ENCODE measurements at places on chromosomes 16 and 17.
A peak's percentile ranks its signal among the peaks of the same experiment; 100 is the strongest.

DNA sequence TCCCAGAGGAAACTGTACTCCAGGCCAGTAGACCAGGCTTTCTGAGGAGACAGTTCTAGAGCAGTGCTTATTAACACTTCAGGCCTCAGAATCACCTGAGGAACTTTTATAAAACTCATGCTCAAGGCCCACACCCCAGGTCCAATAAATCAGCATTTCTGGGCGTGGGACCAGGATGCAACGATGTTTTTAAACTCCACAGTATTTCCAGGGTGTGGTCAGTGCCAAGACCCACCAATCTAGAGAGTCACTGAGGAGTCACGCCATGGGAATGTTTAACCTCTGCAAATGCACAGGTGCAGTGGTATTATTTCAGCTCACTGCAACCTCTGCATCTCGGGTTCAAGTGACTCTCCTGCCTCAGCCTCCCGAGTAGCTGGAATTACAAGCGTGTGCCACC lies 3.9 kb upstream of the TRPV1 start:
- no peak for DNase-seq

GRCh38 chr16:57567691-57568090 lies 25.2 kb downstream of the ADGRG5 start:
- DNase-seq, result no peak

DNA sequence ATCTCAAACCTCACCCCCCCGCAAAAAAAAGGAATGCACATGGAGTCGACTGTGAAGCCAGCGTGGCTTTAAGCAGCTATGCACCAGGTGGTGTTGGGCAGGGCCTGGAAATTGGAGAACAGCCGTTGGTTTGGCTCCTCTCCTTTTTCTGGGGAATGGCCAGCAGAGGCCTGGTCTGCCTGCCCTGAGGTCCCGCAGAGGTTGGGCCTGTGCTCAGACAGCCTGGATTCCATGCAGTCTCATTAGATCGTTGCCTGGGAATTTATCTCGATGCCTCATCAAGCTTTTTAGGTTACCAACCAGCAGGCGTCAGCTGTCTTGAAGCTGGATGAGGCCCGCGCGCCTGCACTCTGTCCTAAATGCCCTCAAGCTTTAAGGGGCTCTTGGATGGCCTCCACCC lies 9.8 kb downstream of the SLC12A3 start:
- DNase-seq, result no peak

DNA sequence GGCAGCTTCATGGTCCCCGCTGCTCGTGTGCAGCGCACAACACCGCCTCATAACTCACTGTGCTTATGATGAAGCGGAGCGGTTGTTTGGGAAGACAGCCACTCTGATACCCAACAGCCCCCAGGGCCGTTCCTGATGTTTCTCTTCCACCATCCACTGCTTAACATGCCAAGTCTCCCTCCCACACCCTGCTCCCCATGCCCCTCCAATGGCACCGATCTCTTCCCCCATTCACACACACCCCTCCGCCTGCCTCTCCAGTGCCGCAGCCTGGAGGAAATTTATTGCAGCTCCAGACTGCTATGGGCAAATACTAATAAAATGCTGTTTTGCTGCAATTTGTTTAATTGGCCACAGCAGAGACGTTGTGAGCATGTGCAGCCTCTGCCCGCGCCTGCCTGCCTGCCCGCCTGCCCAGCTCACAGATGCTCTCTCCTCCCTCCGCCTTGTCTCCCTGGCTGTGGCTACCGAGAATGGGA lies 80.3 kb upstream of the LHX1 start:
- no peak for DNase-seq

DNA sequence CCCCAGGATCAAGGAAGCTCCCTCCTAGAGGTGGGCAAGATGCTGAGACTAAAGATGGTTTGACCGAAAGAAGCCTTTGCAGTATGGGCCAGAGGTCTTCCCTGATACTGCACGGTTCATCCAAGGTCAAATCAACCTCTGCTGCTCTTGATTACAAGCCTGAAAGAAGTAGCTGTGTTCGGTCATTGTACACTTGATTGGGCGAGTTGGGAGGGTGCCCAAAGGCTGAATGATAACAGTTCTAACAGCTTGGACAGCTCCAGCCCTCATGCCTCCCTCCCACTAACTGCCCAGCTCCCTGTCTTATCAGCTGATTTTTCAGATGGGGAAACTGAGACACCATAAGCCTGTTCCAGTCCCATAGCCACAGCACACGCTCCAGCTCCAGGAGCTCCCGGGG lies 42.8 kb downstream of the ABCC12 start:
- no peak for DNase-seq

DNA sequence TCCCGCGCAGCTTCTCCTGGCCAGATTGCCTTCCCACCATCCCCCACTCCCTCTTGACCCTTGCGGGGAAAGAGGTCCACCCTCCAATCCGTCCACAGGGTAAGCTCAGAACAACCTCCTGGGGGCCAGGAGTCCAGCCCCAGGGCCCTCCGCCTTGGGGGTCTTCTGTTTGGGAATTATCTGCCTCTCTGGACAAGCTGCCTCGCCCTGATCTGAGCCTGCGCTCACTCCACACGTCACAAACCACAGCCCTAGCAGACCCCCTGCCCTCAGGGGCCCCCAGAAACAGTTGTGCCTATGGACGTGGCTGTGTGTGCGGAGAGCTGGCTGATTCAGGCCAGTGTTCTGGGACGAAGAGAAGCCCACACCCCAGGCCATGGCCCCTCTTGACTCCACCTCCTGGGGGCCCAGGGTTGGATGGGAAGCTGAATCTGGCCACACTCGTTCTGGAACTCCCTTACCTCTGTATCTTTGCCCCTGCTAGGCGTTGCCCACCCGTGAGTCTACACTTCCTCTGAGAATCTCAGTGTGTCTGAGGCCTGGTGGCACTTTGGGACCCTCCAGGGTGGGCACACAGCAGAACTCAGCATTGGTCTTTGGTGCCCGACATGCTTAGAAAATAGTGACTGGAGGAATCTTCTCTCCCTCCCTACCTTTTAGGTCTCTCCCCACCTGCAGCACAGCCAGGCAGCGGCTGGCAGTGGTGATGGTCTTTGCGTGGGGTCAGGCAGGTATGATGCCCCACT lies 119.9 kb upstream of the SMURF2 start:
- DNase-seq, result no peak

DNA sequence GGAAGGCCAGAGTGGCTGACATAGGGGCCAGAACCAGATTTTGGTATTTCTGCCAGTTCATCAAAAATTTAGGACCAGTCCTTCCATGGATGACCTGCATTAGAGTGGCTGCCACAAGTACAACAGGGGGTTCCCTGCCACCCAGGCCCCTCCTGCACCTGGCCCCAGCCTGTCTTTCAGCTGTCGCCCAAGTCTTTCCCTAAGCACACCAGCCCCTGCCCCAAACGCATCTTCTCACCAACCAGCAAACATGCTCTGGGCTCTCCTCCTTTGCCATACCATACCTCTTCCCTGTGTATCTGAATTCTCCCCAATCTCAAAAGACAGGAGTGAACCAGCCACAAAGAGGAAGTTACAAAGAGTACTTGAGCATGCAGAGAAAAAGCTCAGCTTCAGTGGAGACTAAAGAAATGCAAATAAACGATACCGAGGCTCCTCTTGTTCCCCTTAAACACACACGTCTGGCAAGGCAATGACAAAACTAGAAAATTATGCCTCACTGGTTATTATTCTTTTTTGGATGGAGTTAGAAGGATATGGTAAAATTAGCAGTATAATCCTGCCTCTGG lies 130.6 kb downstream of the DYNLRB2 start:
- no peak for DNase-seq

GRCh38 chr16:19008245-19009169 lies 24.8 kb downstream of the TMC7 start:
- no peak for DNase-seq

DNA sequence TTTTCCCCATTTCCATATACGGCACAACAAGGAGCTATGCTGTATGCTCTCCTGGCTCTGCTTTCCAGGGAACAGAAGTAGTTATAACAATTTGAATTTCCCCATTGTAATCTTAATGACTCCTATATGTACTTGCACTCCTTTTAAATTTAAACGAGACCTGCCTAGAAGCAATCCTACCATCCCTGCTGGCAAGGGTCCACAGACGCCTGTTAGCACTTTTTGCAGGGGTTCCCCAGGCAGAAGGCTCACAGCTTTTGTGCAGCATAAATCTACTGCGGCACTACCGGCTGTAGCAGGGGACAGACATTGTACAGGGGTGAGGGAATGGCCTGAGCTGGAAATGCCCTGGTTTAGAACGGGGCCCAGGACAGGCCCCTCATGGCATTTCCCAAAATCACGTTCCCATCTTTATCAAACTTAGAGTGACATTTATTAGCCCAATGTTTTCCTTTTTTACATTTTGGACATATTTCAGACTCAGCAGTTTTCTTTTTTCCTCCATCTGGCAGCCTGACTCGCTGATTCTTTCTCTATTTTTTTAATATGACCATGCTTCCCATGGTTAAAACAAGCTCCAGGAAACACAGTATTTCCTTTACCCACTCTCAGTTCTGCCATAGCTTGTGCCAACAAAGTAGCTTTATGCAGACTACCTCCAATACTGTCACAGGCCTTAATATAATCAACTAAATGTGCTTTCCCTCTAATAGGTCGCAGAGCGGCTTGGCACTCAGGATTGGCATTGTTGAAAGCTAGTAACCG lies 35.4 kb upstream of the USP22 start:
- no peak for DNase-seq

GRCh38 chr16:48409839-48410632 lies 24.8 kb upstream of the SIAH1 start:
- DNase-seq, result no peak

DNA sequence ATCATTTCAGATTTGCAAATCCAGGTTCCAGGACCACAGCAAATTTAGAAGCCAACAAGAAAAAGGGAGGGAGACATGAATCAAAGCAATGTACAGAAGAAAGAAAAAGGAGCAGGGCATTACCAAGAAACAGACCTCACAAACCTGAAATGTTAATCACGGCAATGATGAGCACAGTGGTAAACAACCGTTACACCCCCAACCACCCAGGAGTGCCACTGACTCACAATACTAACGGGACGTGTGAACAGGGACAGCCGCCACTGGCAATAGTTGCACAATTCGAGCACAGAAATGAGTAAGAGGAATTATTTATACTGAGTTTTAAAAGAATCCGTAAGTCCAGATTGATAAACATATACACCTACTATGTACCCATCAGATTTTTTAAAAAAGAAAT lies 13.8 kb downstream of the USP22 start:
- no peak for DNase-seq

DNA sequence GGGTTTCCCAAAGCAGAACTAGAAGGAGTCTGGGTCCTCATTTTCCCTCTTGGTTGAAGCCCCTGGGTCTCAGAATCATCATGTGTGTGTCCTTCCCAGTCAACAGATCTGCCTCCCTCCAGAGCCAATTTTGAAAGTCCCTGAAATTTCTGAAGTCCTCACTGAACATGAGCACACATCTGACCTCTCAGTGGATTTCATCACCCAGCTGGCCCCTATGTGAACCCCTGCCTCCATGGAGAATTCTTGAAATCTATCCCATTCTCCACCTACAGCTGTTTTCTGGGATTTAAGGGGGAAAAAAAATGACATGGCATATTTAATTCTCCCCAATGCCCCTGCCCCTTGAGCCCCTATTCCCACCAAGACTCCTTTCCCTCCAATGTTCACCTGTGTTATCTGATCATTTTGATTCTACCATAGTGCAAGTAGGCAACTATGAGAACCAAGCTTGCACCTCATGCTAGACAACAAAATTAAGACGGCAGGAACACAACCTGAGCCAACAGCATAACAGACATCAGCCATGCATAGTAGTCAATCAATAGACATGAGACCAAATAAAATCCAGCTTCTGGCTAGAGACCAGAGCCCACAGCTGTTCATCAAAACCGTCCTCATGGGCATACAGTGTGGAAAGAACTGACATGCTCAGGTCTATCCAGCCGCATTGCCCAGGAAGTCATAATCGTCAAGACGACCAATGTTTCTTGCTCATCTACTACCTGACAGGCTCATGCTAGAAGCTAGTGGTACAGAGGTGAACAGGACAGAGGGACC lies 14.9 kb downstream of the SOX9 start:
- DNase-seq, result no peak

DNA sequence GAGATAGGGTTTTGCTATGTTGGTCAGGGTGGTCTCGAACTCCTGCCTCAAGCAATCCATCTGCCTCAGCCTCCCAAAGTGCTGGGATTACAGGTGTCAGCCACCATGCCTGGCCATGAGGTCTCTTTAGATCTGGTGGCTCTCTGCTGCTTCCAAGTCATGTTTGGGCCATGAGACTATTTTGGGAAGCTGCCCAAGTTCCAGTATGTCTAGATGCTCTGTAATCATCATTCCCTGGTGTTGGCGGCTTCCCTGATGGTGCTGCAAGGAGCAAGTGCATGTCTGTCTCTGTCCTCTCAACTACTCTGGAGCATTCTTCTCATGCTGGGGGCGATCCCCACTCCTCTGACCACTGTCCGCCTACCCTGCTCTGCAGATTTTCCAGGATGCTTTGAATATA lies 6.4 kb upstream of the ODF4 start:
- DNase-seq, result no peak

- DNase-seq, result no peak
Measured at GRCh38 chr17:44367231-44367979, 3.8 kb upstream of the FAM171A2 start.

DNA sequence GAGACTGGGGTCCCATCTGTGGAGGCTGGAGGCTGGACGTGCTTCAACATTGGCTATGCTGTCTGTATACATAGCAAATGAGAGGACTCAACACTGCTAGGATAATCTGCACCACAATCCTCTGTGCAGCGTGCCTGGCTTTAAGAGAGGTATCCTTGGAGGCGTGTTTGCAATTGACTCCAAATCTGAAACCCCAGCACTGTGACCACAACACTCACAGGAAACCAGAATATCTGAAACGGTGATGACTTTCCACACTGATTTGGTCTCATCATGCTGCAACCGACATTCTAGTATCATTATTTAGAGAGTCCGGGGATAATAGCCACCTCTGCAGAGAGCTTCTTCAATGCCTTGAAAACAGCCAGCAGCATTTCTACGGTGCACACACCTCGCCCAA lies 35.1 kb downstream of the TLE7 start:
- DNase-seq, result no peak

GRCh38 chr16:52372313-52372712 lies 174.6 kb downstream of the TOX3 start:
- no peak for DNase-seq

GRCh38 chr16:79659344-79659743 lies 58.8 kb upstream of the MAF start:
- no peak for DNase-seq

DNA sequence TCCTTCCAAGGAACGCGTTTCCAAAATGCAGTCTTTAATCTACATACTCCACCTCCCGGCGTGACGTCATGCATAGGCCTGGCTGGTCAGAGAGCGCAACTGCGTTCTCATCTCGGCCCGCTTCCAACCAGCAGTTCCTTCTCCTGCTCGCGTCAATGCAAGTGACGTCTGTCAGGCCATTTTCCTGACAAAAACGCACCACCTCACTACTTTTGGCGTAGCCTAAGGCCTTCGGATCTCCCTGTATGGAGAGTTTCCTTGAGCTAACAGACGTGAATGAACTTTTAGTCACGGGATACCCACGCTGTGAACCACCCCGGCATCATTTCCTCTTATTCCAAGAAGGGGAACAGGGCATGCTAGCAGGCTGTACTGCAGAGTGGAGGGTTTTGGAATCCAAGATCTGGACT lies 25.0 kb downstream of the TEX14 start:
- DNase-seq, result peak; percentile 10

GRCh38 chr16:290015-290680 lies 7.2 kb downstream of the PDIA2 start:
- DNase-seq, result no peak
